Left renal pelvis (tissue), 4 donors: ENCODE measurements at places on chromosomes 16 and 17.

- DNase-seq, result no peak
These were observed 593.7 kb downstream of the KCNJ2 start for GRCh38 chr17:70763018-70763417.

DNA sequence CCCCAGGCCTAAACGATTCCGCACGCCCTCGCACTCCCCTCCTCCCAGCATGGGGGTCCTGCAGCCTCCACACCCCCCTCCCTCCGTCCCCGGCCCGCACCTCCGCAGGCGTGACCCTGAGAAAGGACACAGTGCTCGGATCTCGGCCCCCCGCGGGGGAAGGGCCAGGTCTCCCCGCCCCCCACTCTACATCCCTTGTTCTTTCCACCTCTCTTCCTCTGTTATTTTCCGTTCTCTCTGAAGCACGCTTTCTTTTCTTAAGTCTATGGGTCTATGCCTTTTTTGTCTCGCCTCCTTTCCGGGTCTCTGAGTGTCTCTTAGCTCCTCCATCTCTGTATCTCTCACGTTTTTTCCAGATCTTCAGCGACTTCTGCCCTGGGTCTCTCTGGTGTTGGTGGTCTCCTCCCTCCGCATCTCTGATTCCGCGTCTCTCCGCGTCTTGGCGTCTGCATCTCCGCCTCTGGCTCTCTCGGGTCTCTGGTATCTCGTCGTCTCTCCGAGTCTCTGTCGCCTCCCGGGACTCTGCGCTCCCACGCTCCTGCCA is 2.1 kb upstream of the HES7 start:
- no peak for DNase-seq

GRCh38 chr17:9241371-9241712 is 220.0 kb downstream of the NTN1 start:
- DNase-seq, result no peak

- no peak for DNase-seq
These were observed 4.6 kb downstream of the PRSS8 start for GRCh38 chr16:31130899-31131298.

DNA sequence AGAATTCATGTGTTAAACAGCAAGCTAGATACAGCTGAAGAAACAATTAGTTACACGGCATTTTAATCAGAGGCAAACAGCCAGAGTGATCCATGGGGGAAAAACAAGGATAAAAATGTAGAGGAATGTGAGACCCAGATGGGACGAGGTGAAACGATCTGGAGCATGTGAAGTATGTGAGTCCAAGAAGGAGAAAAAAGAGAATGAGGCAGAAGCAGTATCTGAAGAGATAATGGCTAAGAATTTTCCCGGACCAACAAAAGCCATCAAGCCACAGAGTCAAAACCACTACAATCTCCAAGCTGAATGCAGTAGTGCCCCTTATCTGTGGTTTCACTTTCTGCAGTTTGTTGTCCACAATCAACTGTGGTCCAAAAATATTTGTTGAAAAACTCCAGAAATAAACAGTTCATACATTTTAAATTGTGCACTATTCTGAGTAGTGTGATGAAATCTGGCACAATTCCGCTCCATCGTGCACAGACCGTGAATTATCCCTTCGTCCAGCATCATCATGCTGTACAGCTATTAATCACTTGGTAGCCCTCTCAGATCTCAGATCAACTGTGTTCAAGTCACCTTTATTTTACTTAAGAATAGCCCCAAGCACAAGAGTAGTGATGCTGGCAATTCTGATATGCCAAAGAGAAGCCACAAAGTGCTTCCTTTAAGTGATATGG is 18.8 kb downstream of the MYH10 start:
- no peak for DNase-seq

- DNase-seq, result no peak
These were observed 7.1 kb downstream of the GLYR1 start for GRCh38 chr16:4839942-4840341.

DNA sequence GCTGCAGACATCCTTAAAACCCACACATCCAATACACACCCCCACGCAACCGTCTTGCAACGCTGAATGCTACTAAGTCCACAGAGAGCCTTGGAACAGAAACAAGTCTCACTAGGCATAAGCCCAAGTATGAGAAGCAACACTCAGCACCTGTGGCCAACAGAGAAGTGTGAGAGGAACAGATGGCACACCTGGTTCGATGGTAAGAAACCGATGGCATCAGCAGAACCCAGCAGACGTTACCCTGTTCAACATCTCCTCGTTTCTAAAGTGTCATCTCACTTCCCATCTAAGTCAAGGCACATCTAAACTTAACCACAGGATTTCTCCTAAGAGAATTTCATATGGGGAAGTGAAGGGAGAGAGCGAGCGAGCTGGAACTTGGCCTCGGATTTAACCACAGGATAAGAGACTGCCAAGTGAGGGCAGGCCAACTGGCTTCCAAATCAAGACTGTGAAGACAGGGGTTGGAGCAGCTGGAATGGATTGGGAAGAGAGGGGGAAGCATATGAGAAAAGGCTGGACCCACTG is 41.0 kb downstream of the NXPH3 start:
- DNase-seq, result no peak

- no peak for DNase-seq
These were observed 30.3 kb downstream of the DBNDD1 start for GRCh38 chr16:89988951-89989350.

- DNase-seq, result no peak
These were observed 72.8 kb upstream of the TOB1 start for GRCh38 chr17:50938821-50939541.
